ENCODE measurements at places on chromosomes 12 and 14.
A peak's percentile ranks its signal among the peaks of the same experiment; 100 is the strongest.

DNA sequence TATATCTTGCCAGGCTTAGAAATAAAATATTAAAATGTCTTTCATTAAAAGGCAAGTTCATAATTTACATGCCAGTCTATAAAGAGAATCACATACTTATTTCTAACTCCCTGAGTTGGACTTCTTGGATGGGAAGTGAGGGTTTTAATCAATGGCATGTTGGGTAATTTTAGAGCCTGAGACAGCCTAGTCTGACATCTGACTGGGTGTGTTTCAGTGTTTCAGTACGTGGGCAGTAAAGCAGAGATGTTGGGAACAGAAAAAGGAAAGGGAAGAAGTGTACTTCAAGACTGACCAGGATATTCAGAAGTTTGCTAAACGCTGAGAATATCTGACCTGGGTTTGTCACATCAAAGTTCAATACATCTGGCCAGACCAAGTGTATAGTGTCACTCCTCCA, 171.8 kb downstream of the BTG1 start:
- peaks cover 19% of the 10 kb centered on the region for H3K36me3 ChIP-seq
- no peaks in the 10 kb centered on the region for H3K4me1 ChIP-seq
- no peak overlapping the region for H3K27ac ChIP-seq
- no peak for DNase-seq
- H3K4me3 ChIP-seq = no peak overlapping the region
- H3K27me3 ChIP-seq = no peaks in the 10 kb centered on the region

DNA sequence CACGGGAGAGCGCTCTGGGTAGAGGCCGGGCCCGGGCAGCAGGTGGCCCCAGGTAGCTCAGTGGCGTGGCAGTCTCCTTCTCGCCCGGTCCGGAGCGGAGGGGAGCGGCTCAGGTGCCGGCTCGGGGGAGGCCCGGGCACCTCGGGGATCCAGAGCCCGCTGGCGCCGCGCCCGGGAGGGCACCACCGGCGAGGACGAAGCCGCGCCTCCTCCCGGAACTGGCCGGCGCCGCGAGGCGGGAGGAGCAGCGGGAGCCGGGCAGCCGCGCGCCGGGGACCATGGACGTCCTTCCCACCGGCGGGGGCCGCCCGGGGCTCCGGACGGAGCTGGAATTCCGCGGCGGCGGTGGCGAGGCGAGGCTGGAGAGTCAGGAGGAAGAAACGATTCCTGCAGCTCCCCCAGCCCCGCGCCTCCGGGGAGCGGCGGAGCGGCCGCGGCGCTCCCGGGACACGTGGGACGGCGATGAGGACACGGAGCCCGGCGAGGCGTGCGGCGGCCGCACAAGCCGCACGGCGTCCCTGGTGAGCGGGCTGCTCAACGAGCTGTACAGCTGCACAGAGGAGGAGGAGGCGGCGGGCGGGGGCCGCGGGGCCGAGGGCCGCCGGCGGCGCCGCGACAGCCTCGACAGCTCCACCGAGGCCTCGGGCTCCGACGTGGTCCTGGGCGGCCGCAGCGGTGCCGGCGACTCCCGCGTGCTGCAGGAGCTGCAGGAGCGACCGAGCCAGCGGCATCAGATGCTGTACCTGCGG, 21.5 kb upstream of the GNS start:
- peak; percentile 53 for DNase-seq
- no peak overlapping the region for H3K27ac ChIP-seq
- H3K4me1 ChIP-seq = peaks cover 11% of the 10 kb centered on the region
- H3K27me3 ChIP-seq = peaks cover 76% of the 10 kb centered on the region

DNA sequence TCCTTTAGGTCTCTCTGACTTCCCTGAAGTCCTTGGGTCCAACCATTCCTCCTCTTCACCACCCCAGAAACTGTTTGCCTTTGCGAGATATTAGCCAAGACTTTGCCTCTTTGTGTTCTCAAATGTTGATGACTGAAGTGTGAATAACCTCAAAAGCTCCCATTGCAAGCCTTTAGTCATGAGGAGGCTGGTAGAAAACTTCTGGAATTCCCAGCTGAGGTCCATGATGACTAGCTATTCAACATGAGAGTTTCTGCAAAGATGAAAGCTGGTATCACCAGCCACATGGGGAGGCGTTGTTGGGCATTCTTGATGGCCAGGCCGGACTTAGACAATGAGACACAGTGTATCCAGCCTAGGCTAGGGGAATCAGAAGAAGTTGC, 111.7 kb downstream of the TBX5 start:
- DNase-seq = no peak
- H3K27ac ChIP-seq = no peak overlapping the region
- H3K36me3 ChIP-seq = peaks cover 9% of the 10 kb centered on the region

DNA sequence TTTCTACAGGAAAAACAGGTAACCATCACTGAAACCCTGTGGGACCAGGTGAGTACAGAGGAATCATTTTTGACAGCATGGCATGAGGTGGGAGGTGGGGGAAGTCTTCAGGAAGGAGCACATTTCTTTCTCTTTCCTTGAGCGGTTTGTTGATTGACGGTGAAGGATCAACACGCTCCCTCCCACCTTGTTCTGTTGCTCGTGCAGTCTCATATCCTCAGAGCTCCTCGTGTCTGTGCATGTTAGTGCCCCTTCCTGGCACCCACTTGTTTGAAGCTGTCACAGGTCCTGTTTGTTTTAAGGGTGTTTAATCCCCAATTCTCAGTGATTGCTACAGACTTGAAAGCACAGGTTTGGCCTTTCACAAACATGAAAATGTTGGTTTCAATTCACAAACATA, 4.4 kb downstream of the C12orf54 start:
- H3K4me1 ChIP-seq = peaks cover 4% of the 10 kb centered on the region
- no peaks in the 10 kb centered on the region for H3K36me3 ChIP-seq
- peaks cover 20% of the 10 kb centered on the region for H3K27me3 ChIP-seq
- DNase-seq = no peak
- no peak overlapping the region for H3K4me3 ChIP-seq
- H3K27ac ChIP-seq = no peak overlapping the region

DNA sequence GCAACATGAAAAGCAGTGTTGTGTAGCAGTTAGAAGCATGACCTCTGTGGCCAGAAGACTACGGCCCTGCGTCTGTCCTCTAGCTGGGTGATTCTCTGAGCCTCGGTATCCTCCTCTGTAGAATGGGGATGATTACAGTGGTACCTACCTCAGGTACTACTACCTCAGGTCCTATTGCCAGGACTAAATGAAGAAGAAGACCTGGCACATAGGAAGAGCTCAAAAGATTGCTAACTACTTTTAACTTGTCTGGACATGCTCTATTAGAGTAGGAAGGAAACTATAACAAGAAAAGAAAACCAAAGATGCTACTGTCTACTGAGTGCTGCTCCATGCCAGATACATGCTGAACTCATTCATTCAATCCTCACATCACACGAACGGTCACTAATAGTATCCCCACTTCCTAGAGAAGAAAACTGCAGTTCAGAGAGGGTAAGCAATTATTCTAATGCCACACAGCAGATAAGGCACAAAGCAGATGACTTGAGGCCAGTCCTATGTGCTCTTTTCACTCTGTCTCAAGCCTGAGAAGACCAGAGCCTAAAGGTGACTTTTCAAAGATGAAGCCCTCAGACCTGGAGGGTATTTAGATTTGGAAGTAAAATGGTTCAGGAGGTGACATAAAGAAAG, 108.1 kb upstream of the HIF1A start:
- H3K4me1 ChIP-seq = peaks cover 22% of the 10 kb centered on the region
- no peak for DNase-seq
- H3K36me3 ChIP-seq = no peaks in the 10 kb centered on the region
- H3K27ac ChIP-seq = no peak overlapping the region

DNA sequence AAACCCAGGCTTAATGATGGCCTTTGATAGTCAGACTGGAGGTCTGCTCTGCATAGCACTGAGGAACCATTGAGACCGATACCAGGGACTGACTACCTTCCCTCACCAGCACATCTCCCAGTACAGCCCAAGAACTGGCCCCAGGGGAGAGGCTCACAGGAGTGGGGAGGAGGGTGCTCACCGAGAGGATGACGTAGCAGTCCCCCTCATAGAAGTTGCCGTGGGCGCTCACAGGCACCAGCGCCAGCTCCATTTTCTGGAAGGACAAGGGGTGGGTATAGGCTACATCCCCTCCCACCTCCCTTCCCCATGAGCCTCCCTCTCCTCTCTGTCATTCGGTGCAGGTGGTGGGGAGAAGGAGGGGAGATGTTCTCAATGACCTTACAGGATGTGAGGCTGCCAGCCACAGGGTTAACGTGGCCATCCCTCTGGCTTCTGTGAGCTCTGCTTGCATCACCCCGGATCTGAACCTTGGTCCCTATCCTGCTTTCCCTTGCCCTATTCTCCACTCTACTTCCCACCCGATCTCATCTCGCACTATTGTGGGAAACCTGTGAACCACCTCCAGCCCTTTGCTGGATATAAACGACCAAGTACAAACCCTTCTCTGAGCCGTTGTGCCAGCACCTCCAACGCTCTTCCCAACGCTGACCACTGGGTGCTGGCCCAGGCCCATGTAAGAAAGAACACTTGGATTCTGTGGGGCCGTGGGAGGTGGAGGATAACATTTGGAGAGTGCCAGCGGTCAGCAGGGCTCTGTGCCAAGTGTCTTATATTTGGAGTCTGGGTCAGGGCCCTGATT, 4.4 kb downstream of the AVIL start:
- H3K36me3 ChIP-seq = no peaks in the 10 kb centered on the region
- 0 out of 2 replicates have a peak overlapping the region, but pooled peaks have one; percentile 33 for H3K4me3 ChIP-seq
- H3K4me1 ChIP-seq = peaks cover 8% of the 10 kb centered on the region
- H3K27ac ChIP-seq = no peak overlapping the region
- no peak for DNase-seq
- H3K27me3 ChIP-seq = no peaks in the 10 kb centered on the region

- no peak for DNase-seq
- H3K36me3 ChIP-seq = no peaks in the 10 kb centered on the region
- no peak overlapping the region for H3K4me3 ChIP-seq
- H3K27me3 ChIP-seq = no peaks in the 10 kb centered on the region
Measured at GRCh38 chr12:116547955-116548501, 11.2 kb upstream of the MAP1LC3B2 start.

GRCh38 chr12:53538209-53538689, 31.0 kb upstream of the NPFF start:
- H3K27me3 ChIP-seq = no peaks in the 10 kb centered on the region
- peaks cover 18% of the 10 kb centered on the region for H3K36me3 ChIP-seq
- no peak for DNase-seq
- H3K27ac ChIP-seq = no peak overlapping the region

DNA sequence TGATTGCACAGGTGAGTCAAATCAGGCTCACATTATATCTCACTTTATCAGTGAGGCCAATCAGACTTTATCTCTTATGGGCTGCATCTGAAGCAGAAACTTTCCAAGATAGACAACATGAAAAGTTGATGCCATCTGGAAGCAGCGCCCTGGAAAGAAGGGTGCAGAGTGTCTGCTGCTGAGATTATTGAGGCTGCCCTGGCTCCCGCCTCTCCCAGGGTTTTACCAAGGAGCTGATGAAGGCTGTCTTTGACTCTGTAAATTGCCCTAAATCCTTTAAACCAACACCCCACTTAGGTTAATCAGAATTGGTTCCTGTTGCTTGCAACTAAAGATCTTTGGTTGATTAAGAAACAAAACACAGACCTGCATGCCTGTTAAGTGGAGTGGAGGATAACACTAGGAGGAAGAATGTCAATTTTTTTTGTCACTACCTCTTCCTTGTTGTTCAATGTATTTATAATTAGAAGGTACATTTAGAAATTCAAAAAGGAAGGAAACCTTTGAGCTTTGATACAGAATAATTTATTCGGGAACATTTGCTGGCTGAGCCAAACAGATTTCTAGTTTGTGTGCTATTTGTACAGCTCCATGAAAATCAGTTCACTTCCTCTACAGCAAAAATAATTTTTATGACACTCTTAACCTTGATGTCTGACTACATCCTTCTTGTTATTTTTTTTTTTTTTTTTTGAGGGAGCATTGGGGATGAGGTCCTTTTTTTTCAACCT, 104.1 kb downstream of the VEZT start:
- no peak overlapping the region for H3K4me3 ChIP-seq
- H3K4me1 ChIP-seq = no peaks in the 10 kb centered on the region
- H3K27me3 ChIP-seq = no peaks in the 10 kb centered on the region
- no peaks in the 10 kb centered on the region for H3K36me3 ChIP-seq

GRCh38 chr12:85642808-85643207, 193.4 kb downstream of the RASSF9 start:
- H3K27me3 ChIP-seq = no peaks in the 10 kb centered on the region
- DNase-seq = no peak
- no peak overlapping the region for H3K27ac ChIP-seq
- H3K4me3 ChIP-seq = no peak overlapping the region
- no peaks in the 10 kb centered on the region for H3K36me3 ChIP-seq

DNA sequence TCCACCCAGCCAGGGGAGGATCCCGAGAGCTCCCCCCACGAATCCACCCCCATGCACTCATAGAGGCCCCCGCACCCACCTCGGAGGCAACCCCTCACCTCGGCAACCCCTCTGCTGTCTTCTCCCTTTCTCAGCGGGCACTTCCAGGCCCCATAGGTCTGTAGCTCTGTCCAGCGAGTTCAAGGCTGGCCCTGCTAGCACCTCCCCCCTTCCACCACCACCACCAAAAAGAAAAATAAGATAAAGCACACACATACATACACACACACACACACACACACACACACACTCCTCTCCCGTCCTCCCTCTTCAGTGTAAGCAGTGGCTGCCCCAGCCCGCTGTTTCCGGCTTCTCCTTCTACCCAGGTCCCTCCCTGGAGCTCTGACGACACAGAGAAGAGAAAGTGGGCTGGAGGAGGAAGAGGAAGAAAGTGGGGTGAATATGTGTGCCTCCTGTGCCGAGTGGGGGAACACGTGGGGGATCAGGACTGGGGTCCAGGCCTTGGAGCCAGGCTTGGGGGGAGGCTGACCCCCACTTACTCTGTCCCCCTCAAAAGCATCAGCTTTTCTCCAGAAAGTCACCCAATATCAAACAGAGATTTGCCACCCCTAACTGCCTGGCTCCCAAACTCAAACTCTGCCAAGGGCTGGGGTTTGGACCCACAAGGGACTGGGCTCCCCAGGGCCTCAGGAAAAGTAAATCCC, at the start of gene STAT6:
Gene STAT6 (minus strand): TSS at position 332 of the 704 bp plus-strand sequence. CDS start 3,084 bp downstream, outside the sequence.
- no peaks in the 10 kb centered on the region for H3K27me3 ChIP-seq
- H3K36me3 ChIP-seq = peaks cover 5% of the 10 kb centered on the region
- DNase-seq = peak; percentile 48
- H3K27ac ChIP-seq = peak within 1 kb of the TSS; percentile 98
